ENCODE measurements at places on chromosomes 6 and 20. TPM values are rescaled to one million over a fixed set of nuclear protein-coding genes. Genes with fewer than 3 reads are reported as not detected.

TRIM15 gene
- total RNA-seq = not detected

GRCh38 chr20:63084563-63084927 is 77.8 kb upstream of the BHLHE23 start:
- DNase-seq = no peak

DNA sequence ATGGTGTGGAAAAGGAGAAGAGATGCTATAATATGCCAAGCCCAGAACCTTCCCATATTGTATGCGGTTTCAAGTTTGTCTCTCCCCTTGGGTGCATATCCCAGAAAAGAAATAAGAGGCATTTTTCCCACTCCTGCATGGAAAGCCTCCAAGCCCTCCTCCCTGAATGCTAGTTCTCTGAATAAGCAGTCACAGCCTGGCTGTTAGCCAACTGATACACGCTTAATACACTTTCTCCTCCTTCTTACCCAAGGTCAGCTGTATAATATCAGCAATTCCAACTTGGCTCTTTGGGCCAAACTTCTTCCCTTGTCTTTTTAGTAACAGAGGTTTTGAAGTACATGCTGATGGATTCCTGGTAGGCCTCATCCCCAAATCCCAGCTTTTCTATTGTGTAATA is 440.1 kb downstream of the EPHA7 start:
- DNase-seq = no peak

DNA sequence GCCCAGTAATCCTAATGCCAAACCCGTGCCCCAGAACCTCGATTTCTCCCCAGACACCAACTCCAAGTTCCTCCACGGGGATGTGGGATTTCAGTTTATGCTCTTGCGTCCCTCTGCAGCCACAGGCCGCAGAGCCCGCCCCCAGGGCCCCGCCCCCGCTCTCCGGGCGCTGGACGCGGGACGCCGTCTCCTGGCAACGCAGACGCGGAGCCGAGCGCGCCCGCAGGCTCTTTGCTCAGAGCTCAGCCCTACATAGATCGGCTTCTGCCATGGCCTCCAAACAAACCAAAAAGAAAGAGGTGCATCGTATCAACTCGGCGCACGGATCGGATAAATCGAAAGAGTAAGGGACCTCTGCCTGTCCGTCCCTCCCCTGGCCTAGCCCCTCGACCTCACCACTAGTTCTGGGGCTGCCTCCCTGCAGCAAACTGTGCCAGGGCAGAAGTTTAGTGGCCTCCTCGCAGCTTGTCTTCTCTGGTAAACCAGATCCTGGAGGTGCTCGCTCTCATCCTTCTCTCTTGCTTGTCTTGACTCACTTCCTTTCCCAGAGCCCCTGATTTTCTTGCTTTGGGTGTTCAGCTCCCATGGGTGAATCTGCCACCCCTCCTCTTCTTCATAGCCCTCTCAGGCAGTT is at the start of gene ADGB:
TSS of gene ADGB (plus strand) at position 201 of the 634 bp plus-strand sequence. CDS start at position 270, 69 bp downstream.
- DNase-seq = no peak

- peak; percentile 50 for DNase-seq
These were observed 34.4 kb upstream of the ARHGAP18 start for GRCh38 chr6:129744201-129744879.

- DNase-seq = no peak
These were observed 18.7 kb downstream of the RAB5IF start for GRCh38 chr20:36624068-36624943.

All from H4 (cell line).